Activated T-helper 17 cell treated with anti-CD3 and anti-CD28 coated beads, Interleukin-2, amount 50 U/mL, for 72 hours (primary cell): ENCODE measurements at places on chromosomes 7 and 10.
A peak's percentile ranks its signal among the peaks of the same experiment; 100 is the strongest.

- ATAC-seq = no peak
These were observed 7.6 kb downstream of the ZNF511 start for GRCh38 chr10:133316266-133316665.

DNA sequence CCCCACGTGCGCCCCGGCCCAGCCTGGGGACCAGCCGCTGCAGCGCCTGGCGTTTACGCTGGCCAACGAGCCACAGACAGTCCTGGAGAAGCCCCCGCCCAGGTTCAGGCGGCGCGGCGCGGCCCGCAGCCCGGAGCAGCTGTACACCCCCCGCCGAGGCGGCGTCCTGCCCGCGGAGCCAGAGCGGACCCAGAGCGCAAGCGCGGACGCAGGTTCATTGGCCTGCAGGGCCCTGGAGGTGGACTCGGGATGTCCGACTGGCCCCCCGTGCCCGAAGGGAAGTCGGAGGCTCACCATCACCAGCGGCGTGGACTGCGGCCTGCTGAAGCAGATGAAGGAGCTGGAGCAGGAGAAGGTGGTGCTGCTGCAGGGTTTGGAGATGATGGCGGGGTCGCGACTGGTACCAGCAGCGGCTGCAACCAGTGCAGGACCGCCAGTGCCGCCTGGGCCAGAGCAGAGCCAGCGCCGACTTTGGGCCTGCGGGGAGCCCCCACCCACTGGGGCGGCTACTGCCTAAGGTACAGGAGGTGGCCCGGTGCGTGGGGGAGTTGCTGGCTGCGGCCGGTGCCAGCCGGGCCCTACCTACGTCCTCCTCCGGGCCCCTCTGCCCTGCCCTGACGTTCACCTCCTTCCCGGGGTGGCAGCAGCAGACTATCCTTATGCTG is 72.0 kb upstream of the KCTD7 start:
- ATAC-seq = no peak

DNA sequence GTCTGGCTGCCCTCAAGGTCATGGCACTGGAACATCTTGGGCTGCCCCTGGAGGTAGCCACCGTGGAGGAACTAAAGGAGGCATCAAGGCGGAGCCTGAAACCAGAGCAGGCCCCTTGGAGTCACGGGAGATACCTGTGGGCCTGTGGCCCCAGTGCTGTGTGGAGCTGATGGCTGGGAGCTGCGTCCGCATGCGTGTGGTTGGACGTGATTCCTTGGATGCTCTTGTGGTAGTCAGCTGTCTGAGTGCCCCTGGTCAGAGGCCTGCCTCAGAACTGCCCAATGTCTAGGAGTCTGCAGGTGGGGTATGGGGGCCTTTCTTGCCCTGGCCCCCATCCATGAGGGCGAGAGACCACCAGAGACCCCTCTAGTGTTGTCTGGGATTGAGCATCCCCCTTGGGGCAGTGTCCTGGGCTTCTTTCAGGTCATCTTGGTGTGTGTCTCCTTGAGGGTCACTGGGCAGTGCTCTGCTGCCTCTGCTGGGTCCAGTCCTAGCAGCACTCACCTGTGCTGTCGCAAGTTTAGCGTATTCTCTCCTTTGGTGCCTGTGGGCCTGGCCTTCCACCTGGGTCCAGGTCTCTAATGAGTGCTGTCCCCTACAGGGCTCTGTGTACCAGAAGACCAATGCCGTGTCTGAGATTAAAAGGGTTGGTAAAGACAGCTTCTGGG is 8.1 kb downstream of the PGAM2 start:
- no peak for ATAC-seq

- ATAC-seq = no peak
These were observed 36.9 kb downstream of the ZNRF2 start for GRCh38 chr7:30321089-30321881.

DNA sequence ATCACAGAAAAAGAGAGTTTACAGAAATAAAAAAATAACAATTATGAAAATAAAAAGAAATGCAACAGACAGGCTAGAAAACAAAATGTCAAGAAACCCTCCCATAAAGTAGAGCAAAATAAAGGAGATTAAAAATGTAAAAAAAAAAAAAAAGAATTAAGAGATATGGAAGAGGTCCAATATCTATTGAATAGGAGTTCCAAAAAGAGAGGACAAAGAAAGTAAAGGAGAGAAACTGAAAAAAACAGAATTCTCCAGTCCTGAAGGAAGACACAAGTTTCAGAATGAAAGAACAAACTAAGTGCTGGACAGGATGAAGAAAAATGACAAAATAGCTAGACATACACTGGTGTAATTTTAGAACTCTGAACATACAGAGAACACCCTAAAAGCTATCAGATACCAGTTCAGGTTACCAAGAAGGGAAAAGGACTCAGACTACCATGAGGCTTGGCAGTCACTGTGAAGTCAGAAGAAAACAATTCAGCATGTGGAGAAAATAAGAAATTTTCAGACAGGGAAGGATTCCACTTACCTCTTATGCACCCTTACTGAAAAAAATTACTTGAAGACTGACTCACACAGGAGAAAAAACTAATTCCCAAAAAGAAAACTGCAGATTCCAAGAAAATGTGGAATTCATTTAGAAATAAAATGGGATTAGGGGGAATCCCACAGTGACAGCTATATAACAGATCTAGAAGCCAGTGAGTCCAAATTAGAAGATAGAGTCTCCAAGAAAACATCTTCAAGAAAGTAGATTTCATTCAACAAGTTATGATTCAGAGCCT is 40.4 kb upstream of the ABLIM1 start:
- ATAC-seq = no peak

- no peak for ATAC-seq
These were observed 15.5 kb upstream of the HOXA13 start for GRCh38 chr7:27215356-27215755.

GRCh38 chr7:55731931-55732330 is 130.6 kb downstream of the SEPTIN14 start:
- ATAC-seq = no peak

DNA sequence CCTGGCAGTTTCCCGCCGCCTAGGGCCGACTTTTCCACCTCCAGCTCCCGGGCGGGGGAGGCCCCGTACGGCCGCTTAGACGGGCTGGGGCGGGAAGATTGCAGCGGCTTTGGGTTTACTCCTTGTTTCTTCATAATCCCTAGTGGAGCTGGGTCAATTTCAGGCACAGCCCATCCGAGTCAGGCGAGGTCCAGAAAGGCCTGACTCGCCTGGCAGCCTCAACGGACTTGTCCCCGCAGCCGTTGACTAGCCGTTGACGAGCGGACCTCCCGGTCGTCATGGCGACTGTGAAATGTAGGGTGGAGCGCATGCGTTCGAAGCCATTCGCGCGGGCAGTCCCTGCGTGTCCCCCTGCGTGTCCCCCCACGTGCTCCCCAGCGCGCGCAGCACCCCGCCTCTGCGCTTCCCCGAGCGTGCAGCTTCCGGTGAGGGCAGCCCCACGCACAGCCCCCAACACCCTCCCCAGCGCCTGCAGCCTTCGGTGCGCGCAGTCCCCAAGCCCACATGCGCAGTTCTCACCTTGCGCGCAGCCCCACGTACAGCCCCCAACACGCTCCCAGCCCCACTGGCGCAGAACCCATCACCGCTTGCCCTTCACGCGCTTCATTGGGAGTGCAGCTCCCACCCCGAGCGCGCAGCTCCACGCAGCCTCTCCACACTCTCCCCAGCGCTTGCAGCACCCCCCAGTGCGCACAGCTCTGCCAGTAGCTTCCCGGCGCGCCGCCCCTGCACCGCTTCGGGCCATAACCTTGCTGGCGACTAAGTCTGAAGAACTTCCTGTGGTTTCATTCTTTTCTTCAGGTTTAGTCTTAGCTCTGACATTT is 67.8 kb downstream of the TBX20 start:
- no peak for ATAC-seq

GRCh38 chr7:17651863-17652385 is 288.4 kb downstream of the SNX13 start:
- ATAC-seq = no peak

- ATAC-seq = no peak
These were observed 336.8 kb downstream of the ARL4A start for GRCh38 chr7:13024121-13024674.

DNA sequence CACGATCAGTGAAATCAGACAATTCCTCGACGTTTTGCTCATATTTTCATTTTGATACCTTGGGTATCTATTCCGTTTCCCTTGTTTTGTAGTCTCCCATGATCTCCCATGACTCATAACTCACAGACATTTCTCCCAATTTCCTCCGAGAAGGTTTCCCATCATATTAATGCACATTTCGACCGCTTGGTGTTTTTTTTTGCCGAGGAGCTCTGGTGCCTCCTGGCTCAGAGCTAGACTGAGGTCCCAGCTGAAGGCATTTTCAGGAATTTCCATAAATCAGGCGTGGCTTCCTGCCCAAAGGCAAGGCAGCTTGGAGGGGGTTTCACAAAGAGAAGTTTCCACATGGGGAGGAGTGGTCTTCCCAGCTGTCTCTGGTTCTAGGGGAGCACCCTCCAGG is 148.2 kb upstream of the TNS3 start:
- ATAC-seq = no peak

GRCh38 chr10:31751051-31751737 is 177.4 kb downstream of the ARHGAP12 start:
- peak; percentile 45 for ATAC-seq

DNA sequence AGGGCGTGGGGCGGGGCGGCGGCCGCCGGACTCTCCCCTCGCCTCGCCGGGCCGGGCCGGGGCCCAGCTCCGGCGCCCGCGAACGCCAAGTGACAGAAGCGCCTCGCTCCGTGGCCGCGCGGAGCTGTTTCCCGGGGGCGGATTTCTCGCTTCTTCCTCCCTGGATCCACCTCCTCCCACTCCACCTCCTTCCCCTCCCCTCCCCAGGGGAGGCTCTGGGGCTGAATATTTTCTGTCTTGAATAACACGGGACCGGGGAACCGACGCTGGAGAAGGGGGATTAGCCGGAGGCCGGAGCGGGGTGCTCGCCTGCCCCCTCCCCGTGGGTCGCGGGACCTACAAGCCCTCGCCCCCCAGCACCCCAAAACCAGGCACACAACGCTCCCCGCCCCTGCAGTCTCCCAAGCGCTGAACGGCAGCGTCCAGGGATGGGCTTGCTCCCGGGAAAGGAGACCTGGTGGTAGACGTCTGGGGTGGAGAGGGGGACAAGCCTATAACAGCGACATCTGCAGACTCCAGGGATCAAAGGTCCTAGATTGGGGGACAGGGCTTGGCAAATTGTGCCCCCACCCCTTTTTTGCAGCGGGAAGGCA is at the start of gene ARHGAP21:
Gene ARHGAP21, minus strand, starts transcription at position 100 of the 593 bp plus-strand sequence. CDS start 1,988 bp downstream, outside the sequence.
- ATAC-seq = peak; percentile 33

DNA sequence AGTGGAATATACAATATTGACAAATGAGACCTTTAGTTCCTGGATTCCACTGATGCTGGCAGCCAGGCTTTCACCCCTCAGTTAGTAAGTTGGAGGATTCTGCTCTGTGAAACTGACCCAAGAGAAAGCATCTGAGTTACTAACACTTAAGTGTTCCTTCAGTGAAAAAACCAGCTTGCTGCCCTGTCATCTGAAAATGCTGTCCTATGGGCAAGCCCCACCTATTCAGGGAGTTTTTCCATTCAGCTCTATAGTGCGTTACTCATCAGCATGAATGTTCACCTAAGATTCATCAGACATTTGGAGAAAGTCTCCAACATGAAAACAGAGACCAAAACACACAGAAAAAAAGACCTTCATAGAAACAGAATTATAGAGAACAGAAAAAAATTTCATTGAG is 37.9 kb downstream of the PRPF18 start:
- no peak for ATAC-seq

DNA sequence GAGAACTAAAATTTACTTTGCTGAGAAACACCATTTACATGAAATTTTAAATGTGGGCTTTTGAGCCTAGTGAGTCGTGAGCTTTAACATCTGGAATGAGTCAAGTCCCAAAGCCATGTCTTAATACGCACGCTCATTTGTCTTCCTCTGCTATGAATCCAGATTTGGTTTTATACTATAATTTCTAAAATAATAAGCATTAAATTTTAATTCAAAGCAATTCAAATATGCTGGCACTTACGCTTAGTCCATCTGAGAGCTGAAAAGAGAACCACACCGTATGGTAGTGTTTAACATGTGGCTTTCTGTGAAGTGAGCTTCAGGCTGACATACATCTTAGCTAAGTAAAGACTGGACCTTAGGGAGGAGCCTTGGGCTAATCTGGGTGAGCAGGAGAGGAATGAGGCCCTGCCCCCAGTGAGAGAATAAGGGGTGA is 52.2 kb downstream of the CUBN start:
- ATAC-seq = no peak

GRCh38 chr7:16171928-16172327 is 249.4 kb downstream of the CRPPA start:
- ATAC-seq = no peak

DNA sequence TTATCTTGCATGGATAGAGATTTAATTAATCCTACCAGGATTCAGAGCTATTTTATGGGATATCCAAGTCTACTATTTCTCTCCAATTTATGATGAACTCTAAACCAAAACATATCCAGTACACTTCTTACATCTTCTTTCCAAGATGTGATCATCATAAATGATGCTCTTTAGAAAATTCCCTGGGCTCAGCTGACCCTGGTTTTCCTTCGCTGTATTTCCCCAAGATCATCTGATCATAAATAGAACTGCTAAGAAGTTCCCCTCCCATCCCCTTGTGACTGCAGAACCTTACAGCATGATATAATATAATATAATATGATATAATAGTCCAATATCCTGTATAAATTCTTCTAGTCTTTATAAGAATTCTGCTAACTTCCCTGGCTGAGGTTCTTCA is 114.6 kb upstream of the LYZL2 start:
- no peak for ATAC-seq

DNA sequence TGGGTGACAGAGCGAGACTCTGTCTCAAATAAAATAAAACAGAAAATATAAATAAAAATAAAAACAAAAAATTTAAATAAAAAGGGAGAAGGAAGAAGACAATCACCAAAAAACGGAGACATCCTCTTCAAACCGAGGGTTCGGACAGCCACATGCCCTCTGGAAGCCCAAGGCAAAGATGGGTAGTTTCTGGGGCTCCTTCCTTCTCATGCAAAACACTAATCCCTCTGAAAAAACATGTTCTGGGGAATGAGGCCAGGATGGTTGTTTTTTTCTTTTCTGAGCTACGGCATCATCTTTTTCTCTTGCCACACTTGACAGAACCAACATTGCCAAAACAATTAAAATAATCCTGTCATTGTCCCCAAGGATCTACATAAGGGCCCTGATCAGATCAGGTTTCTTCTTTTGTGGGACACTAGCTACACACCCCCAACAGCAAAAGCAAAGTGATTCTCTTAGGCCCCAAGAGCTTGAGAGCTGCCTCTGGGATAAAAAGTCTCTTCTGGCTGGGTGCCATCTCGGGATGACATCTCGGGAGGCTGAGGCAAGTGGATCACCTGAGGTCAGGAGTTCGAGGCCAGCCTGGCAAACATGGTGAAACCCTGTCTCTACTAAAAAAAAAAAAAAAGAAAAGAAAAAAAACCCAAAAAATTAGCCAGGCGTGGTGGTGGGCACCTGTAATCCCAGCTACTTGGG is 14.2 kb upstream of the POR start:
- no peak for ATAC-seq
